Activated T-helper 2 cell treated with anti-CD3 and anti-CD28 coated beads, Interferon-gamma antibody, Interleukin-2, Interleukin-4, amounts not matched to agents 10 μg/mL and 5 μg/mL and 100 μg/mL, durations not matched to agents 14 hours and 24 hours and 36 hours (primary cell): ENCODE measurements at places on chromosomes 6 and 20. TPM values are rescaled to one million over a fixed set of nuclear protein-coding genes. Genes with fewer than 3 reads are reported as not detected.
A peak's percentile ranks its signal among the peaks of the same experiment; 100 is the strongest.

Gene PLTP
- total RNA-seq, result 5.5 TPM in 2 replicates

Gene HTR1B
- total RNA-seq, result not detected in 2 replicates

Gene RNF217
- 2.2 and 3.1 TPM in 2 replicates for total RNA-seq

Gene FAM217A
- not detected in 2 replicates for total RNA-seq

Gene FARS2
- total RNA-seq, result 18.4 and 19.7 TPM in 2 replicates

Gene ACOT8
- 28.0 and 29.1 TPM in 2 replicates for total RNA-seq

Gene MAP3K7
- total RNA-seq, result 30.5 and 32.1 TPM in 2 replicates

Gene CDK19
- 19.0 and 22.6 TPM in 2 replicates for total RNA-seq

Gene CNKSR3
- total RNA-seq, result 0.09 and 0.11 TPM in 2 replicates

Gene SLC17A3
- 1.6 TPM in 2 replicates for total RNA-seq

- no peaks in the 10 kb centered on the region for H3K4me1 ChIP-seq
- no peak overlapping the region for H3K27ac ChIP-seq
- DNase-seq, result no peak
- H3K36me3 ChIP-seq, result no peaks in the 10 kb centered on the region
- H3K27me3 ChIP-seq, result no peaks in the 10 kb centered on the region
- H3K4me3 ChIP-seq, result no peak overlapping the region
Observed at GRCh38 chr20:32804022-32804715, 15.6 kb upstream of the MAPRE1 start.

GRCh38 chr6:133997267-133997666 is 44.2 kb downstream of the TBPL1 start:
- no peaks in the 10 kb centered on the region for H3K4me1 ChIP-seq
- no peak overlapping the region for H3K4me3 ChIP-seq
- no peak overlapping the region for H3K27ac ChIP-seq
- H3K27me3 ChIP-seq, result peaks cover 9% of the 10 kb centered on the region
- no peaks in the 10 kb centered on the region for H3K36me3 ChIP-seq

GRCh38 chr20:47055699-47056369 is 161.2 kb downstream of the EYA2 start:
- no peaks in the 10 kb centered on the region for H3K4me1 ChIP-seq
- no peak for DNase-seq
- no peaks in the 10 kb centered on the region for H3K36me3 ChIP-seq
- H3K27me3 ChIP-seq, result no peaks in the 10 kb centered on the region
- H3K27ac ChIP-seq, result no peak overlapping the region

DNA sequence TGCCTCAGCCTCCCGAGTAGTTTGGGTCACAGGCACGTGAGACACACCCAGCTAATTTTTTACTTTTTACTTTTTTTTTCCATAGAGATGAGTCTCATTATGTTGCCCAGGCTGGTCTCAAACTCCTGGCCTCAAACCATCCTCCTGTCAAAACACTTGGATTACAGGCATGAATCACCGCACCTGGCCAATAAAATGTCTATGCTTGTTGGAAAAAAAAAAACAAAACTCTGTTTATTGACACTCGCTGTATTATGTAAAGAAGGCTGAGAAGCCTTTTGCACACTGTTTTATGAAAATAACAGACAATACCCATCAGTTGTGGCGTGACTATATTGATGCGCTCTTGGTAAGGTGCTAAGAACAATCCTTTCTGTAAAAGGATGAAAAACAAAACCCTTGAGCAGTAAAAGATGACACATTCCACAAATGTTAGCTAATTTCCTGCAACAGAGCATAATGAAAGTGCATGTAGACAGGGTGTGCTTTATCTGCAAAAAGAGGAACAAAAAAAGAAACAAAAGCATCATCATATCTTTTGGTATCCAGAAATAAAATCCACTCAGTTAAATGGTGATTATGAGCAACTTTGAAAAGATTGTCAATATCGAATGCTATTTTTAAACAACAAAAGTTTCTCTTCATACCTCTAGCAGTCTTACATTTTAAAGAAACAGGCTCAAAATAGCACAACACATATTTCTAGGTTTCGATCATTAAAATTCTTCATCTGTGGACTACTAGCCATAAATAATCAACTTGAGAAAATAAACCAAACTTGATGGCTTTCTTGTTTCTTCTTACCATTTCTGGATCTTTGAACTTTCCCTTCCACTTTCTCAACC is 108.3 kb upstream of the PHACTR1 start:
- no peak for DNase-seq
- H3K36me3 ChIP-seq, result no peaks in the 10 kb centered on the region
- H3K4me3 ChIP-seq, result no peak overlapping the region

GRCh38 chr6:113824866-113825265 is 32.3 kb upstream of the MARCKS start:
- peaks cover 7% of the 10 kb centered on the region for H3K27me3 ChIP-seq
- no peak overlapping the region for H3K27ac ChIP-seq
- no peaks in the 10 kb centered on the region for H3K4me1 ChIP-seq
- no peaks in the 10 kb centered on the region for H3K36me3 ChIP-seq

DNA sequence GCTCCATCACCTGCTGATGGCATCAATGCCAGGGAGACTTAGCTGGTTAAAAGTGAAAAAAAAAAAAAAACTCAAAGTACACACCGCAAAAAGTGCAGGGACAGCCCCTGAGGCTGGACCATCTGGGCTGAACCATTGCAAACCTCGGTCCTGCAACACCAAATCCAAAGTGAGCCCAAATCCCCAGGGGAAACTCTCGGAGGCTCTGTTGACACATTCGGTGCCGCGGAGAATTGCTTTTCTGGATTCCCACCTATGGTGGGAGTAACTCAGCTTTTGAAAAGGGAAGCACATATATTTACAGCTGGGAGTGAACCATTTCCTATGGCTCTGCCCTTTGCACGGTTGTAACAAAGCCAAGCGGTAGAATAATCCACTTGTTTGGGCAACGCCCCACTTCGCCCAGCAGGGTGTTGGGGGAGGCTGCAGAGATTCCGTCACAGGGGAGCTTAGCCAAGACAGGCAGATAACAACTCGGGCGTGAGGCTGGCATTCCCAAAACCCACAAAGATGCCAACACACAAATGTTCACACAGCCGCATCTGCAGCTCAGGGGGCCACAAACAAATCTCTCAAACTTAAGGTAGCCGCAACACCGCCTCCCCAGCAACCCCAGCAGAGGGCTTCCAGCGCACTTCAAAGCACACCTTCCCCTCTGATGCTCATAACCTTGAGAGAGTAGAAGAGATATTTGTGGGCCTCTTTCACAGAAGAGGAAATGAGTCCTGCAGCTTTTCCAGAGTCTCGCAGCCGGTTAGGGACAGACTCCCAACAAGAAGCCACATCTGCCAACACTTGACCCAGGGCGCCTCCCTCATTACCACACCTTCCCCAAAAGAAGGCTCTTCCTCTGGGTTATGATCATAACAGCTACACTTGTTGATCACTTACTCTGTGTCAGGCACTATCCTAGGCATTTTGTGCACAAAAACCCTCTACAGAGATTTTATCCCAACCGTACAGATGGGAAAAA is 11.4 kb downstream of the ZC3H12D start:
- H3K27ac ChIP-seq, result no peak overlapping the region
- H3K4me3 ChIP-seq, result no peak overlapping the region
- DNase-seq, result no peak
- peaks cover 26% of the 10 kb centered on the region for H3K36me3 ChIP-seq
- H3K4me1 ChIP-seq, result peaks cover 27% of the 10 kb centered on the region

GRCh38 chr6:130526466-130526865 is 160.6 kb downstream of the TMEM200A start:
- no peak overlapping the region for H3K4me3 ChIP-seq
- DNase-seq, result no peak
- H3K4me1 ChIP-seq, result peaks cover 13% of the 10 kb centered on the region

GRCh38 chr6:27161115-27161514 is 86.4 kb upstream of the PRSS16 start:
- peaks cover 36% of the 10 kb centered on the region for H3K4me1 ChIP-seq
- H3K27me3 ChIP-seq, result peaks cover 3% of the 10 kb centered on the region
- DNase-seq, result no peak
- no peak overlapping the region for H3K4me3 ChIP-seq

GRCh38 chr6:107695061-107695720 is 128.9 kb downstream of the SCML4 start:
- DNase-seq, result no peak
- H3K36me3 ChIP-seq, result no peaks in the 10 kb centered on the region
- peaks cover 21% of the 10 kb centered on the region for H3K27me3 ChIP-seq
- H3K4me1 ChIP-seq, result no peaks in the 10 kb centered on the region
- no peak overlapping the region for H3K4me3 ChIP-seq

GRCh38 chr6:130715058-130715457 is 112.1 kb upstream of the SMLR1 start:
- no peaks in the 10 kb centered on the region for H3K27me3 ChIP-seq
- H3K4me3 ChIP-seq, result no peak overlapping the region
- H3K27ac ChIP-seq, result no peak overlapping the region
- DNase-seq, result no peak
- peaks cover 13% of the 10 kb centered on the region for H3K4me1 ChIP-seq

DNA sequence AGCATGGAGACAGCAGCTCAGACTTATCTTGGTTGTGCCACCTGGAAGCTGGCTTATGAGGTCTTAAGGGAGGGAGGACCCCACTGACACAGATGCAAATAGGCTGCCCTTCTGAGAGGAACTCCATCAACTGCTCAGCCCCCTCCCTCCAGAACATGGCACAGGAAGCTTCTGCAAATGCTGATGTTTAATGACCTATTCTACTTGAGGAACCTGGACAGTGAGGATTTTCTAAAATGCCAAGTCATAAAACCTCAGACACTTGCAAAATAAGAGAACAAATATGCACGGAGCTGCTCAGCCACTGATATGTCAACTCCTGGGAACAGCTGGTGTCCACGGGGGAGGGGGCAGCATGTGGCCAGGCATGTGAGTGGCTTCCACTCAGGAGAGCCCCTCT is 3.5 kb downstream of the CST9 start:
- no peak overlapping the region for H3K4me3 ChIP-seq
- H3K36me3 ChIP-seq, result no peaks in the 10 kb centered on the region
- H3K27ac ChIP-seq, result no peak overlapping the region
- H3K27me3 ChIP-seq, result peaks cover 2% of the 10 kb centered on the region
- peaks cover 4% of the 10 kb centered on the region for H3K4me1 ChIP-seq

- no peaks in the 10 kb centered on the region for H3K36me3 ChIP-seq
- no peak overlapping the region for H3K27ac ChIP-seq
- H3K4me1 ChIP-seq, result no peaks in the 10 kb centered on the region
Observed at GRCh38 chr20:1788044-1788443, 107.2 kb upstream of the SIRPA start.

- peak overlapping the region; percentile 93 for H3K4me3 ChIP-seq
- H3K4me1 ChIP-seq, result peaks cover 33% of the 10 kb centered on the region
- peaks cover 7% of the 10 kb centered on the region for H3K27me3 ChIP-seq
- no peak overlapping the region for H3K27ac ChIP-seq
Observed at GRCh38 chr6:125299257-125299656, 2.5 kb downstream of the HDDC2 start.

GRCh38 chr20:49945306-49945700 is 9.1 kb downstream of the RNF114 start:
- no peak overlapping the region for H3K27ac ChIP-seq
- H3K4me1 ChIP-seq, result peaks cover 8% of the 10 kb centered on the region
- H3K27me3 ChIP-seq, result no peaks in the 10 kb centered on the region
- DNase-seq, result no peak
- H3K4me3 ChIP-seq, result no peak overlapping the region
- peaks cover 80% of the 10 kb centered on the region for H3K36me3 ChIP-seq

DNA sequence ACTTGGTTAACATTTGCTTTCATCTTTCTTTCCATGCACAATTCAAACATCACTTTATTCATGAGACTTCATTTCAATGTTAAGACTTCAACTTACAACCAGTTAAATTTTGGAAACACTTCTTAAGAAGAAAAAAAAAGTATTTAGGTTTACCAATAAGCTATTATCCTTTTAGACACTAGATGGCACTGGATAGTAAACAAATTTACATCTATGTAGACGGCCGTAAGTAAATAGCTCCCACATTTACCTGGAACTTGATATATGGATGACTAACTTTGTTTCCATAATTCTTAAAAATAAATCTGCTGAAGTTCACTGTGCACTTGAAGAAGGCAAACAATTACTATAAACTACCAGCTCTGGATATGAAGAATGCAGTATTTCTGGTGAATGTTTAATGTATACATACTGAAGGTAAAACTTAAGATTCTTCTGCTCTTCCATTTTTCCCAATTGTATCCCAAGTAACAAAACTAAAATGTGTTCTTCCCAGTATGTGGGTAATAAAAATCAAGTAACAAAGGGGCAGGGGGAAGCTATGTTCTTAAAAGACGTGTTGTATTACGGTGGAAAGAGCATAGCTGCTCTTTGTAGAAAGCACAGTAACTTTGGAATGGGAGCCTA is 130.6 kb upstream of the C6orf118 start:
- H3K36me3 ChIP-seq, result no peaks in the 10 kb centered on the region
- no peak overlapping the region for H3K4me3 ChIP-seq
- H3K27ac ChIP-seq, result no peak overlapping the region
- H3K4me1 ChIP-seq, result no peaks in the 10 kb centered on the region
- DNase-seq, result no peak
- no peaks in the 10 kb centered on the region for H3K27me3 ChIP-seq

- DNase-seq, result no peak
- H3K27ac ChIP-seq, result no peak overlapping the region
- H3K36me3 ChIP-seq, result no peaks in the 10 kb centered on the region
- H3K4me1 ChIP-seq, result peaks cover 23% of the 10 kb centered on the region
Observed at GRCh38 chr6:28543651-28544610, 18.2 kb downstream of the GPX5 start.

- no peaks in the 10 kb centered on the region for H3K36me3 ChIP-seq
- H3K27ac ChIP-seq, result no peak overlapping the region
- no peak for DNase-seq
- H3K4me1 ChIP-seq, result no peaks in the 10 kb centered on the region
- no peak overlapping the region for H3K4me3 ChIP-seq
Observed at GRCh38 chr6:152380351-152380767, 256.8 kb downstream of the SYNE1 start.

DNA sequence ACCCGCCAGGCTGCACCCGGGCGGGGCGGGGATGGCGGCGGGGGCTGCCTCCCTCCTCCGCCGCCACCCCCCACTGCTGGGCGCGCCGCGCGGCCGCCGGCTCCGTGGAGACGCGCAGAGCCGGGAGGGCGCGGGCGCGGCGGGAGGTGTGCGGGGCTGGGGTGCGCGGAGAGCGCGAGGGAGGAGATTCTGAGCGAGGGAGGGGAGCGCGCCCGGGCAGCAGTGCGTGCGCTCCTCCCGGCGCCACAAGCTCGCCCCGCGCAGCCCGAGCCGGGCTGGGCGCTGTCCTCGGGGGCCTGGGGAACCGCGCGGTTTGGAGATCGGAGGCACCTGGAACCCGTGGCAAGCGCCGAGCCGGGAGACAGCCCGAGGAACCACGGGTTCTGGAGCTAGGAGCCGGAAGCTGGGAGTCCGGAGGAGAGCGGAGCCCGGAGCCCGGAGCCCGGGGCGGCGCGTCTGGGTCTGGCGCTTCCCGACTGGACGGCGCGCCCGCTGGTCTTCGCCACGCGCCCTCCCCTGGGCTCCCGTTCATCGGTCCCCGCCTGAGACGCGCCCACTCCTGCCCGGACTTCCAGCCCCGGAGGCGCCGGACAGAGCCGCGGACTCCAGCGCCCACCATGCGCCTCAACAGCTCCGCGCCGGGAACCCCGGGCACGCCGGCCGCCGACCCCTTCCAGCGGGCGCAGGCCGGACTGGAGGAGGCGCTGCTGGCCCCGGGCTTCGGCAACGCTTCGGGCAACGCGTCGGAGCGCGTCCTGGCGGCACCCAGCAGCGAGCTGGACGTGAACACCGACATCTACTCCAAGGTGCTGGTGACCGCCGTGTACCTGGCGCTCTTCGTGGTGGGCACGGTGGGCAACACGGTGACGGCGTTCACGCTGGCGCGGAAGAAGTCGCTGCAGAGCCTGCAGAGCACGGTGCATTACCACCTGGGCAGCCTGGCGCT is at the start of gene NTSR1:
Gene NTSR1, plus strand, starts transcription at position 246 of the 946 bp plus-strand sequence. Its CDS starts 372 bp downstream, at position 618.
- H3K27ac ChIP-seq, result no peak within 1 kb of the TSS
- no peaks in the 10 kb centered on the region for H3K36me3 ChIP-seq
- no peak for DNase-seq
- H3K4me1 ChIP-seq, result peaks cover 3% of the 10 kb centered on the region
- H3K4me3 ChIP-seq, result no peak within 1 kb of the TSS
